ENCODE measurements at places on chromosomes 1 and 21. TPM values are rescaled to one million over a fixed set of nuclear protein-coding genes. Genes with fewer than 3 reads are reported as not detected.

DNA sequence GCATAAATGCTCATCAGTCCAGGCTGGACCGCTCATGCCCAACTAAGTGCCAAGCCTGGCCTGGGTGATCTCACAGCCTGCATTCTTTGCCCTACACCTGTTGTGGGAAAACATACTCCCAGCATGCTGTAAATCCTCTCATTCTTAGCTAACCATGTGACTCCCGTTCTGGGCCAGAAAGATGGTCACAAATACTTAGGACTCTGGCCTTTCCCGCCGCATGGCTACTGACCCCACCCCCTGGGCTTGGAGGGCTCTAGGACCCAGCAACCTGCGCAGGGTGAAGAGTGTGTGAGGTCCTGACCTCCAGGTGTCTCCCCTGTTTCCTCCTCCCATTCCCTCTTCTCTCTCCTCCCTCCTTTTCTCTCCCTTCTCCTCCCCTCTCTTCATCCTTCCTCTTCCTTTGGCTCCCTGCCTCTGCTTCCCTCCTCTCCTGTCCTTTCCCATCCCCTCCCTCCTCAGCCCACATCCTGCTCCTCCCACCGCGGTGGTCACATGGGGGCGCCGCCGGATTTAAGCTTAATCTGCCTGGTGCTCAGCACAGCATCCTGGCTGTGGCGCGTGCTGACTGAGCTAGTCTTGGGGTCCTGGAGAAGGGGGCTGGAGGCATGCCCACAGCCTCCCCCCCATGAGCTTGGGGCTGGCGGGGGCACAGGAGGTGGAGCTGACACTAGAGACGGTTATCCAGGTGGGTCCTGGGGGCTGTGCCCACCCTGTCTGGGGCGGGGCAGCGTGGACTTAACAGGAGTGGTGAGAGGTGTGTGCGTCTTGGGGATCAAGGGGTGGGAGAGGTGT lies at the start of gene CROCC:
Gene CROCC (plus strand): TSS at position 541 of the 795 bp plus-strand sequence. CDS start 88 bp downstream, at position 629.
- peak; percentile 65 for DNase-seq

The ATP1A2 gene
- 5.0 TPM for total RNA-seq

- no peak for DNase-seq
These were observed 12.2 kb downstream of the CDC42BPA start for GRCh38 chr1:227305894-227306626.

The C1orf185 gene
- total RNA-seq, result not detected

DNA sequence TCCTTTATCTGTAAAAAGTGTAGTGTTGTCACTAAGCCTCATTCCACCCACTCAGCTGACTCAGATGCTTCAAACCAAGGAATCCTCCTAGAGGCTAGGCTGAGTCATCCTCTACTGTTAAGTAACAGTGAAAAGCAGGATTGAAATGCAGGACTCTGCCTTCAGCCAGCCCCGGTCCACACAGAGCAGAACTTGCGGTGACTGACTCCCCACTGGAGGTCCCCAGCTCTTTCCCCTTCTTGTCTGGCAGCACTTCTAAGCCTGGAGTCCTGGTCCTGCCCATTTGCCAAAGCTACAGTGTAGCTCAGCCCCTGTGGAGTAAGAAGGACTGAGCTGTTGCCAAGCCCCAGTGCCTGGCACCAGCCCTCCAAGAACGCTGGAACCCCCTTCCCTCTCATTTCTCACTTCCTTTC lies 1.7 kb downstream of the RAB7B start:
- peak; percentile 71 for DNase-seq

DNA sequence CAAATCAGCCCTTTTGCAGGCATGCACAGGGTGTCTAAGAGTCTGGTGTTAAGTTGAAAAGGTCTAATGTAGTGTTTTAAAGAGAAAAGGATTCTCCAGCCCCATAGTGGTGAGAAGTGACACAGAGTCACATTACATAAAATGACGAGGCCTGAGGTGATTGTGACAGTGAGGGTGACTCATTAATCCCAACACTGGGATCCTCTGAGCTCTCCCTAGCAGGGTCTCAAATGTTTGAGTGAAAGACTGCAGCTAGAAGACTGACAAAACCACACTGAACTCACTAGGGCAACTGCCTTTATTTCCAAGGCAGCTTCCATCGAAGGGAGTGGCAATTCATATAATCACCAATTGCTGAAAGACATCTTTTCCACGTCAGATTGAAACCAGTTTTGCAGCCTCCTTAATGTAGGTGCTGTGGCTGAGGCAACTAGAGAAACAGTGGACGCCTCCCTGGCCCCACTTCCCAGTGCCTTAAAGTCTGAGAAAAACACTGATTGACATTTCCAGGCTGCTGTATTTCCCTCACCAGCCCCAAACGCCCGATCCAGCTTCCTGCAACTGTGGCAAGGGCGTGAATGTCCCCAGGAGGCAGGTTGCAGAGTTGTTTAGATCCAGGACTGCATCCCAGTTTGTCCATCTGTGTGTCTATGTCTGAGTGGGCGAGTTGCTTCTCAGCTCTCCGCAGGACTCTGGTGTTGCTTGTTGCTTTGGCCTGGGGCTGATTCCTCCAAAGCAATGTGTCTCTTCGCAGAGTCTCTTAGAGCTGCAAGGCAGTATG lies 81.4 kb downstream of the RUNX1 start:
- DNase-seq, result peak; percentile 47

The FBLIM1 gene
- 52.3 TPM for total RNA-seq

DNA sequence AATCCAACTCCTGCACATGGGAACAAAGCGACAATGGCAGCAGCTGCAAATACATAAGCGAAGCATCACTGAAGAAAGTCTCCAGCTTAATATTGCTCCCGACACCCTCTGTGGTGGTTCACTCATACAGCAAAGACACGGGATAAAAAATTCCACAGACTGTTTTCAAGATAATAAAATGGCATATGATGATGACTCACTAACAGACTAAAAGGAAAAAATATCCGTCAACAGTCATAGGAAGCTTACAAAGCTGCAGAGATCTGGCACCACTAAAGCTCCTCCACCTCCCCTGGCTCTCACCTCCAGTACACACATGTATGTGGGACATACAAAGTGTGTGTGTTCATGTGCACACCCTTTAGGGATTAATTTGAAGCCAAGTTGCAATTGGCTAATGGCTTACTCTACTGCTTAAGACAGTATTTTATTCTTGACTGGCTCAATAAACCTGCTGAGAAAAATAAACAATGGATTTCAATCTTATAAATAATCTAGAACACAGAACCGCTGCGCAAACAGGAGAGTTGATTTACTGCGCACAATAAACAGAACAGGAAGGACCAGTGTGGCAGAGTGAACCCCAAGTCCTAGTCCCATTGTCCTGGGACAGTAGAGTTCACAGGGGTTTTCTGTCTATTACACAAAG lies 94.4 kb downstream of the SLC45A1 start:
- DNase-seq, result no peak

- DNase-seq, result no peak
These were observed 7.1 kb upstream of the TNR start for GRCh38 chr1:175750366-175751071.

DNA sequence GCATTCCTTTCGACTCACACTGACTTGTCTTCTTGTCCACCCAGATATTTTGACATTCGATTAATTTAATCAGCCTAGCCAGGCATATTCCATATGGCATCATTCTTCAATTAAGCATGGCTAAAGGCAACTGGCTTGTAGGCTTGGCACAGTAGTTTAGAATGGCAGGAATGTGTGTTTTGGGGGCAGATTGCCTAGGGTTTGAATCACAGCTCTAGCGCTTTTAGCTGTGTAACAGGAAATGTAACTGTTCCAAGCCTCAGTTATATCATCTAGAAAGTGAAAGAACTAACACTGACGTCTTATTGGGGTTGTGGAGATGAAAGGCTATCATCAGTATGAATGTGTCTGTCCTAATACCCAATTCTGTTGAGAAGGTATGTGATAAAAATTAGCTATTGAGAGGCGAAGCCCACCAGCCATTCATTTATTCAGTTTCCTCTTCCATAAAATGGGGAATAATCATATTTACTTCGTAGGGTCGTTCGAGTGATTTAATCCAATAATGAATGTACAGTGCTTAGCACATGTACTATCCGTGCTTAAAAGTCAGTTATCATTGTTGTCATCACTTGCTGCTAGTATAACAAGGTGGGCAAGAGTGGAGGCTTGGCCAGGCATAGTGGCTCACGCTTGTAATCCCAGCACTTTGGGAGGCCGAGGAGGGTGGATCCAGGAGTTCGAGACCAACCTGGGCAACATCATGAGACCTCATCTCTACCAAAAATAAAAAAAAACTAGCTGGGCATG lies 41.6 kb upstream of the GRHL3 start:
- no peak for DNase-seq

DNA sequence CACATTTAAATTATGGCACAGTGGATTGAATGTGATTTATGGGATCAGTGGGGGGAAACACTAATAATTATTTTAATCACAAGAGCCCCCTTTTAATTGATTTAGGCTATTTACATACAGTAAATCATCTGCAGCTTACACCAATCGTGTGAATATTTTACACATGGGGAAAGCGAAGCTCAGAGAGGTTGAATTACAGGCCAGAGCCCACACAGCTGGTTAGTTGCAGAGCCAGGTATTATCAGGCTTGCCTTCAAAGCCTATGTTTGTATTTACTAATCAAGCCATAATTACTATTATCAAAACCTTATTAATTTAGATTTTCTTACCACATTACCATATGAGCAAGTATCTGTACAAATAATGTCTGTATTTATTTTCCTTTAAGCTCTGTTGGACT lies 749 bp downstream of the SDCCAG8 start:
- DNase-seq, result no peak

DNA sequence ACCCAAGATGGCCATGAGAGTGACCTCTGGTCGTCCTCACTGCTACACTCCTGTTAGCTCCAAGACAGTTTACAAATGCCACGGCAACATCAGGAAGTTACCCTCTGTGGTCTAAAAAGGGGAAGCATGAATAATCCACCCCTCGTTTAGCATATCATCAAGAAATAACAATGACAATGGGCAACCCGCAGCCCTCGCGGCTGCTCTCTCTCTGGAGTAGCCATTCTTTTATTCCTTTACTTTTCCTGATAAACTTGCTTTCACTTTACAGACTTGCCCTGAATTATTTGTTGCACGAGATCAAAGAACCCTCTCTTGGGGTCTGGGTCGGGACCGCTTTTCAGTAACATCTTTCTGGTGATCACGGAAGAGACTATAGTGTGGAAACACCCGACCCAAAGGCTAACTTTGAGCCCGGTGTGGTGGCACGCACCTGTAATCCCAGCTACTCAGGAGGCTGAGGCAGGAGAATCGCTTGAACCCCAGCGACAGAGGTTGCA lies 19.8 kb upstream of the COX20 start:
- DNase-seq, result no peak

GRCh38 chr1:59163268-59164092 lies 133.4 kb upstream of the FGGY start:
- DNase-seq, result no peak

DNA sequence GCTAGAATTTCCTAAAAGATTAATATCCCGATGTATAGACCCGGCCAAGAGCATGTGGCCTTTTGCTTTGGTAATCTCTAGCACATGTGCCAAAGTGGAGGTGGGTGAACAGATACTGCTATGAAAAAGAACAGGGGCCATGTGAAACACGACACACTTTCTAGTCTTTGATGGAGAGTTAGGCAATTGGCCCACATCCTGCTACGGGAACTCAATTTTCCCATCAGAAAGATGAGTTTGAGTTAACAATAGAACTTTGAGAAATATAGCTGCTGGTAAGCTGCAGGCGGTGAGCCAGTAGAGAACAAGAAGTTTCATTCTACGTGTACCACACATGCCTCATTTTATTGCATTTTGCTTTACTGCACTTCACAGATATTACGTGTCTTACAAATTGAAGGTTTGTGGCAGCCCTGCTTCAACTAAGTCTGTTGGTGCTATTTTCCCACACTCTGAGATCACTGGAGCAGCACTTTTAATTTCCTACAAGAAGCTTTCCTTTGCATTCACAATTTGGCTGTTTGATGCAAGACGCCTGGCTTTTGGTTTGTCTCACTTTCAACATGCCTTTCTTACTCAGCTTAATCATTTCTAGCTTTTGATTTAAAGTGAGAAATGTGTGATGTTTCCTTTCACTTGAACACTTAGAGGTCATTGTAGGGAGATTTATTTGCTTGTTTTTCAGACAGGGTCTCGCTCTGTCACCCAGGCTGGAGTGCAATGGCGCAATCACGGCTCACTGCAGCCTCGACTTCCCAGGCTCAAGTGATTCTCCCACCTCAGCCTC lies 46.3 kb downstream of the HTR6 start:
- no peak for DNase-seq

The ZNF648 gene
- total RNA-seq, result 0.10 TPM

GRCh38 chr1:101918277-101918676 lies 78.4 kb downstream of the OLFM3 start:
- no peak for DNase-seq

DNA sequence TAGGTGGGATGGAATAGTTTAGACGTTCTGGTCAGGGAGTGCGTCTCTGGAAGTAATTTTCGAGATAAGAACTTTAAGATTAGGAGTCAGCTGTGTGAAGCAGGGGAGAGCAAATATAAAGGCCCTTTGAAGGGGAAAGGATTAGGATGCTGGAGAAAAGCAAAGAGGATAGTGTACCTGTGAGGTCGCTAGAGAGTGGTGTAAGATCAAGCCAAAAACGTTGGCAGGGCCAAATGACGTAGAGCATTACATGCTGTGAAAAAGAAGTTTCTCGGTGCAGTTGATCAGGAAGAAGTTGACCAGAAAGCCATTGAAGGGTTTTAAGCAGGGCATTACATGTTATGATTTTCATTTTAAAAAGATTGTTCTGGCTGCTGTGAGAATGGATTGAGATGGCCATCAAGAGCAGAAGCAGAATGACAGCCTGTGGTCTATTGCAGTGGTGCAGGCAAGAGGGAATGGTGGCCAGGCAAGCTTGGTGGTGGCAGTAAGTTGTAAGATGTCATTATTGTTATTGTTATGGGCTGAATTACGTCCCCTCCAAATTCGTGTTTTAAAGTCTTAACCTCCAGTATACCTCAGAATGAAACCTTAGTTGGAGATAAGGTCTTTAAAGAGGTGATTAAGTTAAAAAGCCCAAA lies 113.6 kb upstream of the KIF26B start:
- DNase-seq, result no peak

The HMGB4 gene
- total RNA-seq, result not detected

GRCh38 chr1:229378586-229379367 lies 35.9 kb upstream of the CCSAP start:
- DNase-seq, result no peak

DNA sequence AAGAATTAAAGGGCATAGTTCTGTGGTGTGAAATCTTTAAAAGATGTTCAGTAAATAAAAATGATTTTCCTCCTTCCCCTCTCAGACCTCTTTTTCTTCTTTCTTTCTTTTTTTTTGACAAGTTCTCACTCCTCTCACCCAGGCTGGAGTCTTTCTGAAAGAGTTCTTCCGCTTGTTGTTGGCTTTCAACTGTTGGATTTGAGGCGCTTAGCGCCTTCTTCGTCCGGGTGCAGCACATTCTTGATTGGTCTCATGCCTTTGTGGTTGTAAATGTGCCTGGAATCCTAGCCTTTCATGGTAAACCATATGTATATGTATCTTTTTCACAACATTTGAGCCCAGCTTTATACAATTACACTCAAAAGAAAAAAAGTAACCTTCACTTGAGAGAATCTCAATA lies 980 bp upstream of the METTL18 start:
- no peak for DNase-seq

The IGSF5 gene
- not detected for total RNA-seq

GRCh38 chr1:47992720-47993415 lies 4.3 kb downstream of the TRABD2B start:
- no peak for DNase-seq

- no peak for DNase-seq
These were observed 24.2 kb downstream of the MTARC1 start for GRCh38 chr1:220810963-220811362.
